ENCODE measurements at places on chromosomes 7 and 10.

- DNase-seq = no peak
These were observed 507 bp downstream of the PDZD8 start for GRCh38 chr10:117374506-117375359.

GRCh38 chr7:109391240-109391639, 821.6 kb downstream of the DNAJB9 start:
- DNase-seq = no peak

DNA sequence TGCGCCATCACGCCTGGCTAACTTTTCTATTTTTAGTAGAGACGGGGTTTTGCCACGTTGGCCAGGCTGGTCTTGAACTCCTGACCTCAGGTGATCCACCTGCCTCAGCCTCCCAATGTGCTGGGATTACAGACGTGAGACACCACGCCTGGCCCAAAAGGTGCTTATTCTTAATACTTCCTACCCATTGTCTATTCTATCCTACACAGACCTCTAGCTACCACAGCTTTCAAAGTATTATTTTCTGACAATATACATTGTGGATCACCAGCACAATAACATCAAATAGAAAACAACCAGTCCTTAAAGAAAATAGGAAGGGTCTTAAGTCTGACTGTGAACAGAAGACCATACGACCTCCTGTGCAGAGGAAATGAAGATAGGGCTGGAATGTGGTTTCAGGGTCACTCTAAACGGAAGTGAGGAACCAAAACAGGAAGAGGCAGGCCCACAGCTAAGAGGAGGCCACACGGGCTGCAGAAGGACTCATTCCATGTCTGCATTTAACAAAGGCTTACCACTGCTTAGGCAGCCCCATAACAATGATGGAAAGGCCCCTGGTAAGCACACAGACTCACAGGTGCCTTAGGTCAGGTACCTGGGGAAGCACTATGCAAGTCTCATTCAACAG, 115.2 kb downstream of the ZFAND4 start:
- no peak for DNase-seq

GRCh38 chr10:27344568-27345454, 104.2 kb upstream of the ACBD5 start:
- DNase-seq = no peak

GRCh38 chr10:70053841-70054288, 1.2 kb downstream of the MACROH2A2 start:
- DNase-seq = no peak

DNA sequence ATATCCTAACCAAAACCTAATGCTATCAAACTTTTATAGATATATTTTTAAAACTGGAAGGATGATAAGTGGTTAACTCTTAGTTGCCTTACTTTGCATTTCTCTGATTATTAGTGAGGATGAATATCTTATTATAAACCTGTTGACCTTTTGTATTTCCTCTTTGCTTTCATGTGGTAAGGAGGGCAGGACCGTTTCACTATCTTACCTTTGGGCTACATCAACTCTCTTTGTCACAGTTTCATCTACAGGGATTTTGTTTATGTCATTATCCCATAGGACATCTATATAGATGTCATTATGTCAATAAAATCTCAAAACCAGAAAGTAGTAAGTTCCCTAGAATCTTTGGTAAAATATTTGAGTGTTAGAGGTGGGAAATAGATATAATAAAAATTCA, 219.3 kb downstream of the THSD7A start:
- no peak for DNase-seq

All from esophagus squamous epithelium (tissue), 5 donors.